ENCODE measurements at places on chromosomes 12 and 14.
A peak's percentile ranks its signal among the peaks of the same experiment; 100 is the strongest.

DNA sequence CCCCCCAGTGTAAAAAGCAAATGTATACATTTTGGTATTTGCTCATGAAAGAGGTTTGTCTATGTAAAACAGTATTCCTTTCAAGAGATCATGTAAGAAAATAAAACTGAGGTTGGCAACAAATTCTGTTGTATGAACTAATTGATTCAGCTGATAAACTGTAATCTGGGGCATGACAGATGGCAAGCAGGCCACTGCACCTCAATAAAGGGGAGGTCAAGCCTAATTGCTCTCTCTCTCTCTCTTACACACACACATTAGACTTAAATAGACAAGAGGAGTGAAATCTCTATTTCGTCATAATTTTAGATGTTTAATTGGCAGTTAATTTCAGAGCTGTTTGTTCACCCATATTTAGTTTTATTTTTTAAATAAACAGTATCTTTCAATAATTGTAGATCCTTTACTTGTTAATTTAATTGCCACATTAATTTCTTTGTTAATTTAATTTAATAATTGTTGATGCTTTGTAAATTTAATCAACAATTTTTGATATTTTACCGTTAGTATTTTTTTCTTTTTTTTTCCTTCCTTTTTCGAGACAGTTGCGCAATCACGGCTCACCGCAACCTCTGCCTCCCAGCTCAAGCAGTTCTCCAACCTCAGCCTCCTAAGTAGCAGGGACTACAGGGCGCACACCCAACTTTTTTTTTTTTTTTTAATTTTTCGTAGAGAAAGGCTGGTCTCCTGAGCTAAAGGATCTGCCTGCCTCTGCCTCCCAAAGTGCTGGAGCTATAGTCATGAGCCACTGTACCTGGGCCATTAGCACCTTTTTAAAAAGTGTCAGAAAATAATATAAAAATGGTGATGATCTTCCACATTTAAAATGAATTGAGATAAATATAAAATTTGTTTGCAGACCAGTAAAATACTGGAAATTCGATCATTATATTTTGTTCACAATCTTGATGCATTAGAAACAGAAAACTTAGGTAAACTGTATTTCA is 577.7 kb downstream of the SLC16A7 start:
- DNase-seq: no peak

GRCh38 chr12:82682851-82683261 is 3.9 kb upstream of the TMTC2 start:
- no peak for DNase-seq

DNA sequence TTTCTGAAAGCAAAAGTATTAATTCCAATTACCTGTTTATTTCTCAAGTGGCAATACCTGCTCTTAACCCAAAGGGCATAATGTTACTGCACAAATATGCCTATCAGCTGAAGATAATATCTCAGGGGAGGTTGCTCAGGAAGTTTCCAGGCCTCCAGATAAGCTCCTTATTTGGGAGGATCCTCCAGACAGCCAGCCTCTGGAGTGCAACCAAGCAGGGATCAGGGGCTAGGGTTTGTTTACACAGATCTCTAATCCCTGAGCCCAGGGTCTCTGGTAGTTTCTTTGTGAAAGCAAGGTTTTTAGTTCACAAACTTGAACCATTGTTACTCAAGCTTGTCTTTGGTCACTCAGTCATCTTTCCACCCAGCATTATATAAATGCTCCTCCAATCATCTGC is 124.4 kb downstream of the SLC38A4 start:
- no peak for DNase-seq

GRCh38 chr14:38592764-38593442 is 337.0 kb upstream of the CLEC14A start:
- no peak for DNase-seq

DNA sequence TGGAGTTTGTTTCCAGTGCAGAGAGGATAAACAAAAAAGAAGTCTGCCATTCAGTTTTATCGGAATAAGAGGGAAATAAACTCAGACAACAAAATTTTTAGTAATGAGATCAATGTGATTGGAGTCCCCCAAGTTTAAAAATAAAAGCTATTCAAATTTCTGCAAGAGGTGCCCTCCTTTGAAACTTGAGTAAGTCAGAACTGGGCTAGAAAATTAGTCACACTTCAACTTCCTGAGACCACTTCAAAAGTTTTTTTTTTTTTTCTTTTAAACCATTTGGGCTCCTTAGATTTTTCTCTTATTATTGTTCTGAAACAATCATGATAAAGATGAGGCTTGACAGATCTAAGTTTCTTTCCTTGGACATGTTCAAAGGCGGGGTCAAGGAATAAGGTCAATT is 3.2 kb downstream of the DACT1 start:
- no peak for DNase-seq

DNA sequence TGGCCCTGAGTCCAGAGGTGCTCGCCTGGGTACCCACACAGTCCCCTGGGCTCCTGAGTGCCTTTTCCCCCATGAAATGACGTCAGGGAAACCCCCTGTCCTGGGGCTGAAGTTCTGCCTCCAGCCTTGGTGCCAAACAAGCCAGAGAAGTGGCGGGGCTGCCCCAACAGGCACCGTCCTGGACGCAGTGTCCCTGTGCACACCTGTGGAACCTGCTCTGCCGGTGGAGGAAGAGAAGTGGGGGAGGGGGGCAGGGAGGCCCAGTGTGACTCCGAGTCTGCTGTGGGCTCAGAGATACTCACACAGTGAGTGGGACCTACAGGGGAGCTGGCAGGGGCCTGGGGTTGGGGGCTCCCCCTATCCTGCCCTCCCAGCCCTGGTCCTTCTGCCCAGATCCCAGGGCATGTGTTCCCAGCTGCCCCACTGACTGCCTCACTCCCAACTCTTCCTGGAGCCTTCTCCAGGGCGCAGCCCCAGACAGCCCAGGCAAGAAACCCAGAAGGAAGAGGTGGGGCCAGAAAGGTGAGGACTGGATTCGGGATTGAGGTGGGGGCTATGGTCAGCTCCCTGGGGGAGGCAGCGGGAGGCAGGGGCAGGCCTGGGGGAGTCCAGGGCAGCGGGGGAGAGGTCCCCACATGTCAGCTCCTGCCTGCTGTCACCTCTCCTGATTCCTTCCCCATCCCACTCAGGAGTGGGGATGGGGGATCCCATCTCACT is 24.7 kb downstream of the CCDC85C start:
- no peak for DNase-seq

- no peak for DNase-seq
Observed at GRCh38 chr12:6693832-6694355, 4.7 kb upstream of the ZNF384 start.

- no peak for DNase-seq
Observed at GRCh38 chr12:70609739-70610491, 27.3 kb downstream of the PTPRB start.

DNA sequence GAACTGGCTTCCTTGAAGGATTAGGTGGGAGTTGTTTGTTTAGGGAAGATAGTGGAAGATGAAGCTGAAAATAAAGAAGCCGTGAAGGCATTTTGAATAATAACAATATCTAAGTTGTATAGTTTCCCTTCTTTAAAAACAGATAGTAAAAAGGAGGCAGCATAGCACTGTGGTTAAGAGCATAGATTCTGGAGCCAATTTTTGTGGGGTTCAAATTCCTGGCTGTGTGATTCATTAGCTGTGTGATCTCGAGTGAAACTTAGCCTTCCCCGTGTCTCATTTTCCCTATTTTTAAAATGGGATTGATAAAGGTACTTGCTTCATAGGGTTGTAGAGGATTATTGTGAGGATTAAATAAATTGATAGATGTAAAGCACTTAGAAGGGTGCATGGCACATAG is 104.5 kb downstream of the MYRFL start:
- no peak for DNase-seq

GRCh38 chr14:89625244-89625713 is 208.2 kb upstream of the FOXN3 start:
- DNase-seq: no peak

- peak; percentile 72 for DNase-seq
Observed at GRCh38 chr12:51820526-51821439, 27.7 kb downstream of the FIGNL2 start.

DNA sequence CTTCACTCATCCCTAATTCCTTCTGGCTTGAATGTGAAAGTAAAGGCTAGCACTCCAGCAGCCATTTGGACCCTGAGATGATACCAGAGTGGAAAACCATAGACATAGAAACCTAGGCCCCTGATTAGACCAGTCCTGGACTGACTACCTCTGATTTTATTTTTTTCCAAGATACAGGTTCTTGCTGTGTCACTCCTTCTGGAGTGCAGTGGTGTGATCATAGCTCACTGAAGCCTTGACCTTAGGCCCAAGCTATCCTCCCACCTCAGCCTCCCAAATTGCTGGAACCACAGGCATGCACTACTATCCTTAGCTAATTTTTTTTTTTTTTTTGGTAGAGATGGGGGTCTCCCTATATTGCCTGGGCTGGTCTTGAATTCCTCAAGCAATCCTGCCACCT is 74.4 kb upstream of the STAC3 start:
- no peak for DNase-seq
